Fibroblast of lung (primary cell): ENCODE measurements at places on chromosomes 3 and 15.

DNA sequence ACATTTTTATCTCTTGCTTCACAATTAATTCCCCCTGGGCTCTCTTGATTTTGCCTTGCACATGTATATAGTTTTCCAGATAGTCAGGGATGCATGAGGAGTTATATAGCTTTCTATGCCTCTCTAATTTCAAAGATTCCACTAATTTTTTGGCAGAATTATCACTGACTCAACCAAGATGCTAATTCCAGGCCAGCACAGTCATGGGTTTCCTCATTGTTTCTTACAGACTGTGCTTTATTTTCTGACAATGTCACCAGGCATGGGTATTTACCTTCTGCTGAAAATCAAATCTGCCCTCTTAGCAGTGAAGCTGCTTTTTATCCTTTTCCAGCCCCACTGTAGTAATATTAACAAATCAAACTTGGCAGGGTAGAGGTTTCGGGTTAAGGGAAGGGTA lies 1520.6 kb upstream of the CADM2 start:
- no peaks in the 10 kb centered on the region for H3K36me3 ChIP-seq
- no peaks in the 10 kb centered on the region for H3K27me3 ChIP-seq
- H3K27ac ChIP-seq = no peak overlapping the region

GRCh38 chr3:99248913-99249312 lies 347.4 kb upstream of the DCBLD2 start:
- H3K36me3 ChIP-seq = no peaks in the 10 kb centered on the region
- H3K4me1 ChIP-seq = peaks cover 11% of the 10 kb centered on the region
- no peak overlapping the region for H3K4me3 ChIP-seq
- DNase-seq = peak; percentile 41

DNA sequence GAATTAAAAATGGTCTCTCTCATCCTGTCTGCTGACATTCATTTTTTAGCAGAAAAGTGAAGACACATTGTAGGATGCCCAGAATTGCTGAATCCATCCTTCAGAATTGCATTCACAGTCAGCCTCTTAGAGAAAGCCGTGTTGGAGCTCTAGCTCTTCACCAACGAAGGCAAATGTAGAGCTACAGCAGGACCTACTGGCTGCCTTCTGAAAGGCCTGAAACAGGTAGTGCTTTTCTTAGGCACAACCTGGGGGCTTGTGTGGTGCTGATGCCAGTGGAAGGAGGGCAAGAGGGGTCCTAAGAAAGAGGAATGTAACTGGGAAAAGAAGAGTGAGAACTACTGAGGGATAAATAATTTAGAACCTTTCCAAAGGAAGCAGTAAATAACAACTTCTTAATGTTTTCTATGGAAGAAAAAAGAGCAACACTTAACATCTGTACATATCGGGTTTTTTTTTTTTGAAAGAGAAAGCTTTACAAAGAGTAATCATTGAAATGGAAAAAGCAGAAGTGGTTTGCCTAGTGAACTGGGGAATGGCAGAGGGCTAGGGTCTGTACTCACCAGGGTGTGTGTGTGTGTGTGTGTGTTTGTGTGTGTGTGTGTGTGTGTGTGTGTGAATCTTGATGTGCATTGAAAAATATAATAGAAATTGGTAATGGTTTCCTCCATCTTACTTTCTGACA lies 297.8 kb downstream of the SATB1 start:
- H3K27me3 ChIP-seq = no peaks in the 10 kb centered on the region
- no peaks in the 10 kb centered on the region for H3K4me1 ChIP-seq
- no peak overlapping the region for H3K4me3 ChIP-seq
- no peak overlapping the region for H3K27ac ChIP-seq
- H3K36me3 ChIP-seq = no peaks in the 10 kb centered on the region

- no peak overlapping the region for H3K27ac ChIP-seq
- no peaks in the 10 kb centered on the region for H3K36me3 ChIP-seq
- H3K4me3 ChIP-seq = no peak overlapping the region
Observed at GRCh38 chr15:91291673-91292072, 191.6 kb downstream of the SV2B start.

DNA sequence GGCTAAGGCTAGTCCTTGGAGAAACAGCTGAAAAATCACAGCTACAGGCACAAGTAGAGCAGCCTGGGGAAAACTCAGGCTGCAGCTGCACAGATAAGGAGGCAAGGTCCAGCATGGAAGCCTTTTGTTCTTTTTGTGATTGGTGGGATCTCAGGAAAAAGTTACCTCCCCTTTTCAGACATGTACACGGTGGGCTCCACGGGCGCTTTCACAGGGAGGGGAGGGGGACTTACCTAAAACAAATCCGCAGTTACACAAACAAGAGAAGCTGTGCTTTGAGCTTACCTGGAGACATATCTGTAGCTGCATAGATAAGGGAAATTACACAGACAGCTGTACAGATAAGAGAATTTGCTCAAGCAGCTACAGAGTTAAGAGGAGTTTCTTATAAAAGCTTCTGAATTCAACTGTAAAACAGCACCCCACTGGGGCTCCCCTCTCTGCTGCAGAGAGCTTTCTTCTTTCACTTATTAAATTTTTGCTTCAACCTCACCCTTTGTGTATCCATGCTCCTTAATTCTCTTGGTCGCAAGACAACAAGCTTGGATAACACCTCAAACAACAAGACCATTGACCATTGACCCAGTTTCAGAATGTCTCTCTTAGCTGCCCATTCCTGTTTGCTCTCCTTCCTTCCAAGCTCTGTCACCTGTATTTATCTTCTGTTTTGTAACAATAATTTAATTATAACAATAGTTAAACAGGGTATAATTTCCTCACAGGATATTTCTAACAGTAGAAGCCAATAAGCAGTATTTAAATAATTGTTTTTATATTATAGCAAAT lies 10.9 kb upstream of the CD200 start:
- no peaks in the 10 kb centered on the region for H3K36me3 ChIP-seq
- H3K4me1 ChIP-seq = no peaks in the 10 kb centered on the region
- no peaks in the 10 kb centered on the region for H3K27me3 ChIP-seq
- H3K4me3 ChIP-seq = no peak overlapping the region

- H3K4me1 ChIP-seq = peaks cover 3% of the 10 kb centered on the region
- no peak overlapping the region for H3K4me3 ChIP-seq
- peaks cover 5% of the 10 kb centered on the region for H3K27me3 ChIP-seq
- DNase-seq = no peak
- H3K27ac ChIP-seq = no peak overlapping the region
- H3K36me3 ChIP-seq = no peaks in the 10 kb centered on the region
Observed at GRCh38 chr15:78570710-78571109, 5.4 kb downstream of the CHRNA5 start.

- H3K4me1 ChIP-seq = no peaks in the 10 kb centered on the region
- H3K36me3 ChIP-seq = no peaks in the 10 kb centered on the region
- H3K27me3 ChIP-seq = no peaks in the 10 kb centered on the region
- H3K27ac ChIP-seq = no peak overlapping the region
Observed at GRCh38 chr3:61719278-61719977, 158.1 kb downstream of the PTPRG start.
